Transverse colon (tissue), 4 donors: ENCODE measurements at places on chromosomes 2 and 18.

DNA sequence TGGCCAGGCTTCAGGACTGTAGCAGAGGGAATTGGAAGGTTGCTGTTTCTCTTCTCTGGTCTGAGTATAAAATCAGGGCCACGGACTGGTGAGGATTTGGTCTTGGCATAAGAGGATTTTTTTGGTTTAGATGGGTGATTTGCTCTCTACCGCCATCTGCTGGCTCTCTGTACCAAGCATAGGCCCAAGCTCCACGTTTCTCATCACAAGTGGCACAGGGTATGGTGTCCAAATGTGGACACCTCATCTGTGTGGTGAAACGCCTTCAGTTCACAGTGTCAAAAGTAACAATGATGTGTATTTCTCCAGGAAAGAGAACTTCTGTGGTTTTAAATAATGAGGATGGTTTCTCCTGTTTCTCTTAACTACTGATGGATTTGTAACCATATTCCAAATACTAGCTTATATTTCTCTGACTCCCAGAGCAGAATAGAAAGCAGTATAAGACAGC is 115.1 kb downstream of the EML6 start:
- no peaks in the 10 kb centered on the region for H3K4me1 ChIP-seq
- H3K36me3 ChIP-seq: no peaks in the 10 kb centered on the region
- H3K27ac ChIP-seq: no peak overlapping the region
- DNase-seq: peak; percentile 67
- H3K4me3 ChIP-seq: no peak overlapping the region

GRCh38 chr2:71688530-71688929 is 235.2 kb downstream of the DYSF start:
- no peaks in the 10 kb centered on the region for H3K36me3 ChIP-seq
- no peak overlapping the region for H3K4me3 ChIP-seq
- no peak for DNase-seq
- H3K27me3 ChIP-seq: no peaks in the 10 kb centered on the region
- no peak overlapping the region for H3K27ac ChIP-seq

DNA sequence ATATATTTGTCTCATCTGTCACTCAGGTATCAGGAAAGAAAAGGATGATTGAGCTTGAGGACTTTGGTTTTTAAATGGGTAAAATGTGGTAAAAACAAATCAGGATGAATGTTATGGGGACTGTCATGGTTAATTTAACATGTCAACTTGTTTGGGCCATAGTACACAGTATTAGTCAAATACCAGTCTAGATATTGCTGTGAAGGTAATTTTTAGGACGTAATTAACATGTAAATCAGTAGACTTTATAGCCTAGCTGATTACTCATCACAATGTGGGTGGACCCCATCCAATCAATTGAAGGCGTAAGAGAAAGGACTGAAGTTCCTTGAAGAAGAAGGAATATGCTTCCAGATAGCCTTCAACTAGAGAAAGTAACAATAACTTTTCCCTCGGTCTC is 275.7 kb upstream of the ZNF804A start:
- no peaks in the 10 kb centered on the region for H3K27me3 ChIP-seq
- DNase-seq: no peak
- H3K4me1 ChIP-seq: no peaks in the 10 kb centered on the region
- no peak overlapping the region for H3K27ac ChIP-seq
- no peak overlapping the region for H3K4me3 ChIP-seq

DNA sequence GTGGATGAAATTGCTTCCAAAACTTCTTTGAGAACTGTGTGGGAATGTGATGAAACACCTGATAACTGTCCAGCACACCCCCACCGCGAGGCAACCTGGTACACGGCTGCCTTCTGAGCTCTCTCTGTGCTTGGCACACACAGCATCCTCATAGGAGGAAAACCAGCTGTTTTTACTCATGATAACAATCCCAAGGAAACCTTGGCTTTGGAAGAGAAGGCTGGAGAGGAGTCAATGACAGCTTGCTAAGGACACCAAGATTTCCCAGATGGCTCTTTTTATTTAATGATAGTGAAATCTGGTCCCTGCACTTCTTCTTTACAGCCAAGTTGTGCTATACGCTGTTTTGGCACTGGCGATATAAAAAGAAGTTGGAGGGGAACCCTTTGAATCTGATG is 232.5 kb upstream of the FN1 start:
- no peaks in the 10 kb centered on the region for H3K36me3 ChIP-seq
- no peak overlapping the region for H3K4me3 ChIP-seq
- DNase-seq: no peak
- H3K27ac ChIP-seq: no peak overlapping the region
- H3K4me1 ChIP-seq: no peaks in the 10 kb centered on the region
- H3K27me3 ChIP-seq: no peaks in the 10 kb centered on the region

DNA sequence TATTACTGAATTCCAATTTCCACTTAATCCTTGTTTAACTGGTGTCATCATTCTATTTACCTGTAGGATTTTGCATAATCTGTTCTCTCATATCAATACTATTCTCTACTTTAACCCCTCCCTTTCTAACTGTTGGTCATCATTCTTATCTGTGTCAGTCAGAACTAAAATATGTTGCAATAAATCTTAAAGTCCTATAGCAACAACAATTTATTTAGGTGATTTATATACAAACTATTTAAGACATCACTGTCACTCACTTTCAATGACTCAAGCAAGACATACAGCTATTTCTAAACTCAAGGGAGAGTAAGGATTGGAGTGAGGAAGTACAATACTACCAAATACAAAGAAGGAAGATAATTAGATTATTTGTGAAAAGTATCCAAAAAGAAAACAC is 740.4 kb downstream of the DSC3 start:
- no peak for DNase-seq
- no peaks in the 10 kb centered on the region for H3K27me3 ChIP-seq
- no peaks in the 10 kb centered on the region for H3K36me3 ChIP-seq
- H3K27ac ChIP-seq: no peak overlapping the region

DNA sequence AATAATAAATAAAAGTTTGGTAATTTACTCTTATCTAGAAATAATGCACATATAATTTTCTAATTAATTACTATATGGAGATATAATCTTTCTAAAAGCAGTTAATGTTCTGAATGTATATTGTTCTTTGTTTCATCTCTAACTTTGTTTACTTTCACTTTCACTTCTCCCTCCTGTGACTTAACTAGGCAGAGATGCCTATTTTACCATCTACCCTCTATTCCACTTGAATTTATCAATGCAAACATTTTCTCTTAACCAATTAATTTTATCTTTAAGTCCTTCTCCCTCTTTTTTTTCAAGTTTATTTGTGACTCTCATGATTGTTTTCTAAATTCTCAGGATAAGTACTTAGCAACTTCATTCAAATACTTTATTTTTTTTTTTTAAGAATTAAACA is 55.1 kb upstream of the IL1RL1 start:
- H3K27me3 ChIP-seq: no peaks in the 10 kb centered on the region
- no peak overlapping the region for H3K27ac ChIP-seq
- no peak overlapping the region for H3K4me3 ChIP-seq
- DNase-seq: no peak
- H3K4me1 ChIP-seq: peaks cover 7% of the 10 kb centered on the region
- H3K36me3 ChIP-seq: no peaks in the 10 kb centered on the region

- H3K27ac ChIP-seq: no peak overlapping the region
- DNase-seq: no peak
- no peaks in the 10 kb centered on the region for H3K27me3 ChIP-seq
- H3K4me3 ChIP-seq: no peak overlapping the region
Observed at GRCh38 chr2:52622266-52622665, 1145.3 kb upstream of the CHAC2 start.

- no peaks in the 10 kb centered on the region for H3K36me3 ChIP-seq
- H3K4me1 ChIP-seq: no peaks in the 10 kb centered on the region
- H3K4me3 ChIP-seq: no peak overlapping the region
- H3K27ac ChIP-seq: no peak overlapping the region
Observed at GRCh38 chr2:169136885-169137534, 67.6 kb downstream of the DHRS9 start.

DNA sequence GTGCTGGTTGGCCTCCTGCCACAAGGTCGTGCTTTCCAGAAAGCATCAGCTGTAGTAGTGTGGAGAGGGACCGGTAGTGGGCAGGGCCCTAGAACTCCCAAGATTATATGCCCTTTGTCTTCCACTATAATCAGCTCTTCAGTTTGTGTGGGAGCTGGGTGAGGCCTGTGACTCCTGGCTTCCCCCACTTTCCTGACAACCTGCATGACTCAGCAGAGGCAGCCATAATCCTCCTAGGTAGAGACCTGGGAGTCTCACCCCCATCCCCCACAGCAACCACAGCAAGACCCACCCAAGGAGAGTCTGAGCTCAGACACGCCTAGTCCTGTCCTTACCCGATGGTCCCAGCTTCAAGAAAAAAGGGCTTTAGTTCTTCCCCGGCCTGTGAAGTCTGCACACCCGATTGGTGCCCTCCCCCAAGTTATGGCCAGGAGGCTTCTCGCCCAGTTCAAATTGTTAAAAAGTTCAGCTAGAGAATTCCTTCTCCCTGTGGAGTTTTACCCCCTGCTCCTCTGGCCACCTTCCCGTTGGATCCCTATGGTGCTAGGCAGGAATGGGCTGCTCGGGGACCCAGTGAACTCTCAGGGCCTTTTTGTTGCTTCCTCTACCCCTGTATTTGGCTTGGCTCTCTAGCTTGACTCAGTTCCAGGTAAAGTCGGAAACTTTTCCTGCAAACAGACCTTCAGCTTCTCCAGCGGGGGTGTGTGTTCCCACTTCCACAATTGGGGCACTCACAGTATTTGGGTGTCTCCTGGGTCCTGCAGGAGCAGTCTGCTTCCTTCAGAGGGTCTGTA is 57.8 kb upstream of the FAM237A start:
- H3K27me3 ChIP-seq: no peaks in the 10 kb centered on the region
- H3K36me3 ChIP-seq: no peaks in the 10 kb centered on the region
- no peak overlapping the region for H3K27ac ChIP-seq
- no peaks in the 10 kb centered on the region for H3K4me1 ChIP-seq
- no peak overlapping the region for H3K4me3 ChIP-seq
- DNase-seq: peak; percentile 8

GRCh38 chr18:64180171-64180570 is 31.3 kb upstream of the LINC00305 start:
- no peak overlapping the region for H3K4me3 ChIP-seq
- no peak for DNase-seq
- H3K36me3 ChIP-seq: no peaks in the 10 kb centered on the region

DNA sequence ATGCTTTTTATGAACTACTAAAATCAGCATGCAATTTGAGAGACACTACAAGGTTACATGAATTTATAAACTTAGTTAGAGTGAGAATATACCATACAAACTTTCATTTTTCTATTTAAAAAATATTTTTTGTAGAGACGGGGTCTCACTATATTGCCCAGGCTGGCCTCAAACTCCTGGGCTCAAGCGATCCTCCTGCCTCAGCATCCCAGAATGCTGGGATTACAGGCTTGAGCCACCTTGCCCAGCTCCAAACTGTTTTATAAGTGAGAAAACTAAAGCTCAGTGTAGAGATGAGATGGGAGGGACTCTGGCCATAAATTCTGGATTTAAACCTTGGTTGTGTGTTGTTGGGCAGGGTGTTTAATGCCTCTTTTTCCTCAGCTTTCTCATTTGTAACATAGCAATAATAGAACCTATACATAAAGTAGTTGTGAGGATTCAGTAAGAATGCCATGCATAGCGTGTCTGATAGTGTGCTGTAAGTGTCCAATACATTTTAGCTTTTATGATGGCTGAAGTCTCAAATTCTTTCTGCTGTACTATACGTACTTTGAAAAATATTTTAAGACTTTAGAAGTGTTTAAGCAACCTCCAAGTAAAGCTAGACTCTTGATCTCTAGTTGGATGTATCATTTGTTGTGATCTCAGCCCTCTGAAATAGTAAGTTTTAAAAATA is 9.7 kb downstream of the CAB39 start:
- H3K27me3 ChIP-seq: no peaks in the 10 kb centered on the region
- peaks cover 49% of the 10 kb centered on the region for H3K4me1 ChIP-seq
- no peak overlapping the region for H3K4me3 ChIP-seq
- no peak for DNase-seq
- H3K27ac ChIP-seq: no peak overlapping the region
- no peaks in the 10 kb centered on the region for H3K36me3 ChIP-seq

DNA sequence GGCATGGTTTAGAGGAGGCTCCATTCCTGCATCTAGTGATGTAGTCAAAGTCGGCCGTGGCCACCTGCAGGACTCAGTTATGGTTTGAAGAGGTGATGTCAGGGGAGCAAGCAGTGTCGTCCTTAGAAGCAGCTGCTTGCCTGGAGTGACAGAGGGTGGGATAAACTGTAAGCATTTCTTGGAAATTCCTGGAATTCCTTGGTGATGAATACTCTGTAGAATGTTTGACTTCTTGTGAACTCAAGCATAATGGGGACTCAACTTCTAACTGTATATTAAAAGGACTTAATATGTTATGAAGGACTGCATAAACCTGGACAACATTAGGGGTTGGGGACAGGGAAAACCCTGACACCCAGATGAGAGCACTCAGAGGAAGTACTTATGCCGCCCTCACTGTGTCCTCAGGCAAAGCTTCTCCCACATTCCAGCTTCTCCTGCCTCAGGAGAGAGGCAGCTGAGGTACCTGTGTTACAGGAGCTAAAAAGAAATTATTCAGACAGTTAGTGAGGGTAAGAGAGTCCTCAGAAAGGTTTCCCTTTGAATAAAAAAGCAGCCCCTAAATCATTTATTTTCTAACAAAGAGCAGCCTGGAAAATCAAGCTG is 459.9 kb upstream of the CELF4 start:
- H3K27ac ChIP-seq: no peak overlapping the region
- no peak for DNase-seq
- H3K4me1 ChIP-seq: no peaks in the 10 kb centered on the region
- no peaks in the 10 kb centered on the region for H3K27me3 ChIP-seq
- H3K36me3 ChIP-seq: no peaks in the 10 kb centered on the region

DNA sequence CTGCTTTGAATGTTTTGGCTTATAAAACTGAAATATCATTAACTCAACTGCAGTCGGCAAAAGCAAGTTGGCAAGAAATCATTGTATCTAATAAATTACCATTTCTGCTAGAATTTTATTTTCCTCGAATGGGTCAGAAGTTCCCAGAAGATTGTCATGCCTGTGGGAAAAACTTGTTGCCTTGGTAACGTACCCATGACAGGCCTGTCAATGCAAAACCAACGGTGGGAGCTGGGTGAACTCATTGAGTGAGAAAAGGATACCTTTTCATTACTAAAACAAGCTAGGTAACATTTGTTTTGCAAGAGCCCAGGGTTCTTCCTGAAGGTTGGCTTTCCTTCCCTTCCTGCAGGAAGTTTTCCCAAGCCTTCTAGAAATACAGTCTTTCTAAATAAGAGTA is 9.5 kb downstream of the PLB1 start:
- H3K4me1 ChIP-seq: no peaks in the 10 kb centered on the region
- no peak for DNase-seq
- no peak overlapping the region for H3K27ac ChIP-seq
- H3K27me3 ChIP-seq: no peaks in the 10 kb centered on the region
- H3K36me3 ChIP-seq: no peaks in the 10 kb centered on the region

- H3K4me1 ChIP-seq: no peaks in the 10 kb centered on the region
- no peak for DNase-seq
- no peaks in the 10 kb centered on the region for H3K27me3 ChIP-seq
- no peak overlapping the region for H3K4me3 ChIP-seq
- no peaks in the 10 kb centered on the region for H3K36me3 ChIP-seq
Observed at GRCh38 chr18:68564961-68565360, 149.9 kb downstream of the TMX3 start.

DNA sequence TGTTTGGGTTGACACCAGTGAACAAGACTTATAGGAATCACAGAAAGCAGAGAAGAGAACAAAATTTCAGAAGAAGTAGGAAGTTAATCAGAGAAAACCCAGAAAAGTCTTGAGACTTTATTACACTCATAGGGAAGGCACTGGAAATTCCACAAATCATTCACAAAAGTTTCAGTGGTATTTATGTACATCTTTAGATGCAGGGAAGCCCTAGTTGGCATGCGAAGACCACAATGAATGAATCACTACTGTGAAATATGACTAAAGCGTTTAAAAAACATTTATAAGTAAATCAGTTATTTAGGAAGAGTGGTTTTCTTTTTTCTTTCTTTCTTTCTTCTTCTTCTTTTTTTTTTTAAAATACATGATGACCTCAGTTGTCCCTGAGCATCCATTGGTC is 105.1 kb downstream of the NUP35 start:
- no peak for DNase-seq
- H3K36me3 ChIP-seq: no peaks in the 10 kb centered on the region
- H3K4me3 ChIP-seq: no peak overlapping the region
- no peak overlapping the region for H3K27ac ChIP-seq
- H3K27me3 ChIP-seq: no peaks in the 10 kb centered on the region
